SW480 (cell line): ENCODE measurements at places on chromosomes 7 and 10.

DNA sequence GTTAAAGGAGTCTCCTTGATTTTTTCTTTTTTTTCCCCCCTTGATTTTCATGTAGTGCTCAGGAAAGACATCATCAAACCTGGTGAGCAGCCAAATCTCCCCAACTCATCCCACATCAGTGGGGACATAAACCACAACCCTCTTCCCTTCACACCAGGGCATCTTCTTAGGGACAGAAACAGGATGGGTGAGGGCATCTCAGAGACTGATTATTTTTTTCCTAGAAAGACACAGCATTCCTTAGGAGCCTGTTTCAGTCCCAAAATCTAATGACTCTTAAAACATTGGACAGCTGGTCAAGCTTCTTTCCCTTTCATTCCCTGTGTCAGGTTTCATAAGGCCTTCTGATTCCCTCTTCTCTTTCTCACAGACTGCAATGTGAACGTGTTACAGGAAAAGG, 31.5 kb upstream of the GSAP start:
- DNase-seq, result no peak

DNA sequence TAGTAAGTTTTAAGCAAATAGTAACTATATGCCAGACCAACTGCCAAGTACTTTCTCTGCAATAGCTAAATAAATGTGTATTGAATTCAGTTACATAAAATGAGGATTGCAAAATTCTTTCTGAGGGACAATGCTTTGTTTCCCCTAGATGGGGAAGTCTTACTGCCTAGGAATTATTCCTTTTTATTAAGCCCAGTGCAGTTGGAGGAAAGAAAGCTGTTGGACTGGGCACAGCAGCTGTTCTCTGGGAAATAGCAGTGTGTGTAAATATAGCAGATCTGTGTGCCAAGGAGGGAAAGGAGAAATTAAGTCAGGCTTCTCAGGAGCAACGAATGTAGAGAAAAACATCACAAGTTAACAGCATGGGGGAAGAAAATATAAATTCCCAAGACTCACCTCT, 77.1 kb downstream of the SEC23IP start:
- no peak for DNase-seq

GRCh38 chr7:36630112-36630650, 94.1 kb downstream of the AOAH start:
- no peak for DNase-seq

DNA sequence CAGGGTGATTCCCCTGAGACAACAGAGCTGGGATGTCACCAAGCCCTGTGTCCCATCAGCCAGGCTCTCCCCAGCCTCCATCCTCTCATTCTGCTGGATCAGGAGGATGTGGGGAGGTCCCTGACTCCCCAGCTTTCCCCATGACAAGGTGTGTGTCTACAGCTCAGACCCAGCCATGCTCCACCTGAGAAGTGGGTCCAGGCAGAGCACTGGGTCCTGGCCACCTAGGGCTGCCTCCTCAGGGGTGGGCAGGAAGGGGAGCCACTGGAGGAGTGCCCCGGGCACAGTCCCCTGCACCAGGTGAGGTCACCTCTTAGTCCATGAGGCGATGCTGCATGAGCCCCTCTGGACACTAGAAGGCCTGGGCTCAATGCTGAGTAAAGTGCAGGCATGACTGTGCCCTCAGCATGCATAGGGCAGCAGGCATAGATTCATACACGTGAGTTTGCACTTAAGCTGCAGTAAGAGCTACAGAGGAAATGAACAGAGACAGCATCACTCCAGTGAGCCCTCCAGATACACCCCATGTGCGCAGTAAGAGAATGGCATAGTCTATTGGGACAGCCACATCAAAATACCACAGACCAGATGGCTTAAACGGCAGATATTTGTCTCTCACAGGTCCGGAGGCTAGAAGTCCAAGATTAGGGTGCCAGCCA, 48.3 kb downstream of the ALOX5 start:
- DNase-seq, result no peak

- DNase-seq, result no peak
Observed at GRCh38 chr7:50577569-50577968, 12.4 kb upstream of the DDC start.

DNA sequence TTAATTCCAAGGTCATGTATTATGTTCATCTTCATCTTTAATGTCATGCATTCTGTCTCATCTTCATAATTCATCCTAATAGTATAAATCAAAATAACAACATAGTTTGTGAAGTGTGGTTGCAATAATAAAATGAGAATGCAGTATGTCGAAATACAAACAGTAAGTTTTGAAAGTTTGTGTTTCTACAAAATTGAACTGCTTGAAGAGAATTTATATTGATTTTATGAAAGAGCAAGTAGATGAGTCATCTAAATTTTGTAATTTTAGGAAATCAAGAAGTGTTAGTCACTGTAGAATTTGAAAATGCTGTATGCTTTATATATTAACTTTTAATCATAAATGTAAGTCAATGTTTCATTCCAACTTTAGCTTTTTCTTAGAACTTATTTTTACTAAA, 190.5 kb upstream of the PPP1R3A start:
- no peak for DNase-seq

- DNase-seq, result no peak
Observed at GRCh38 chr10:84525120-84525806, 196.9 kb downstream of the CCSER2 start.

DNA sequence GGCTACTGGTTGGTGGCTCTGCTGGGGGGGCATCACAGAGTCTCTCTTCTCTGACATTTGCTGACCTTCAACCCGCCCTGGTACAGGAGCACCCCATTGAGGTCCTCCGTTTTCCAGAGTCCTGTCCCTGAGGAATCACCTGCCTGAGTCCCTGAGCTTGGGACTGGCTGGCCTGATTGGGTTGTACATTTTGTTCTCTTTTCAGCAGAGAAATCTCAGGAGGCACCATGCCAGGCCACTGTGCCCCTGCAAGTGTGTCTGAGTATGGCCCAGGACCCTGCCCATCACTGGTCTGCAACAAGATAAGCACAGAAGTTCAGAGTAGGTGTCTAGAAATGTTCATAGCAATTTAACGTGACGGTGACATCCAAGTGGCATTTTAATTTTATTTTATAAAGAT, 131.2 kb downstream of the CUX1 start:
- no peak for DNase-seq

DNA sequence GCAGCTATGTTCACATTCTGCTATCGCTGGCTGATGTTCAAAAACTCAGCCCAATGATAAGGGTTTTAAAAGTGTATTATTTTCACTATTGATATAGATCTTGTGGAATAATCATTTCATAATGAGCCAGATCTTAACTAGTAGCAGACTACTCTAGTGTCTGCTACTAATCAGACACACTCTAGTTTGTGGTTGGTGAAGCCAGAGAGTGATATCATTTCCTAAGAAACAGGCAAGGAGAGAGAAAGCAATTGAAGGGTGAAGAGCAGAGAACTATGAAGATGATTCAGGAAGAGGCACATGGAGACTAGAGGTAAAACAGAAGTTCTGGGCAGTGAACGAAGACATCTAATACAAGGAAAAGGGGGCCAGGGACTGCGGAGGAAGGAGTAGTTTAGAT, 58.2 kb upstream of the BET1 start:
- no peak for DNase-seq

- no peak for DNase-seq
Observed at GRCh38 chr7:22470981-22471380, 29.0 kb downstream of the STEAP1B start.

- DNase-seq, result no peak
Observed at GRCh38 chr7:120521761-120522737, 249.1 kb downstream of the KCND2 start.

GRCh38 chr7:7157177-7157886, 25.0 kb upstream of the C1GALT1 start:
- peak; percentile 93 for DNase-seq

DNA sequence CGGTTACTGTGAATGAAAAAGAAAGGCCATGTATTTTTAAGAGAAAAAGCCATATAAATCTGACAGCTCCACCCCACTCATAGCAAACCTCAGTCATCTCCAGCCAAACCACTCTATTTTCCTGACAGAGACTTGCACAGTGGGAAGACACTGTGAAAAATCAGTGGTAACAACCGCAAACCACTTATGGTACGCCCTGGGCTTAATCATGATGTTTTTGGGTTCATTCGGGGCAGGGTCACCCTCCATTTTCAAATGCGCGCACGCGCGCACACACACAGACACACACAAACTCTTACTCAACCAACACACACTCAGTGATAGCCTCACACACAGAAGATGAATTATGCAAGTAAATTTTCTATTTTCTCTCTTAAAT, 82.1 kb upstream of the HPS1 start:
- no peak for DNase-seq

DNA sequence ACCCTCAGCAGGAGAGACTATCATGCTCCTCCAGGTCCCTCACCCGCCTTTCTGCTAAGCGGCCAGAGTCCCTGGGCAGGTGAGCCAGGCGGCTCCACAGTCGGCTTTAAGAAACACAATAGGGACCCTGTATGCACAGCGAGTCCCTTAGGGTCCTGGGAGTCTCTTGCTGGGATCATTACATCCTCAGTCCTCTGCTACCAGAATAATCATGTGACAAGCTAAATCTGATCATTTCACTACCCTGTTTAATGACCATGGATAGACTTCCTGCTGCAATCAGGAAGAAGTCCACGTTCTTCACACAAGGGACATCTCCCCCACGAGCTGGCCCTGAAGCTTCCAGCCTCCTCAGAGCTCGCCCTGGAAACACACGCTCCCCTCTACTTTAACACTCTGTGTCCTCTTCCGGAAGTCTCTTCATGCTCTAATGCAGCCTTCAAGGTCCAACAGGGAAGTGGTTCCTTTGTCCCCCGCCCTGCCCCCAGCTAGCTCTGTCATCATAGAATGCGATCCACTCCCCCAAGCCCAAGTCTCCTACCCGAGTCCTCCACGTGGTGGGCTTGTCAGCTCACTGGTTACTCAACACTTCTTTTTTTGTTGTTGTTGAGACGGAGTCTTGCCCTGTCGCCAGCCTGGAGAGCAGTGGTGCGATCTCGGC, 101.5 kb downstream of the RNF216 start:
- no peak for DNase-seq

GRCh38 chr7:600149-601035, 80.7 kb upstream of the PDGFA start:
- no peak for DNase-seq

DNA sequence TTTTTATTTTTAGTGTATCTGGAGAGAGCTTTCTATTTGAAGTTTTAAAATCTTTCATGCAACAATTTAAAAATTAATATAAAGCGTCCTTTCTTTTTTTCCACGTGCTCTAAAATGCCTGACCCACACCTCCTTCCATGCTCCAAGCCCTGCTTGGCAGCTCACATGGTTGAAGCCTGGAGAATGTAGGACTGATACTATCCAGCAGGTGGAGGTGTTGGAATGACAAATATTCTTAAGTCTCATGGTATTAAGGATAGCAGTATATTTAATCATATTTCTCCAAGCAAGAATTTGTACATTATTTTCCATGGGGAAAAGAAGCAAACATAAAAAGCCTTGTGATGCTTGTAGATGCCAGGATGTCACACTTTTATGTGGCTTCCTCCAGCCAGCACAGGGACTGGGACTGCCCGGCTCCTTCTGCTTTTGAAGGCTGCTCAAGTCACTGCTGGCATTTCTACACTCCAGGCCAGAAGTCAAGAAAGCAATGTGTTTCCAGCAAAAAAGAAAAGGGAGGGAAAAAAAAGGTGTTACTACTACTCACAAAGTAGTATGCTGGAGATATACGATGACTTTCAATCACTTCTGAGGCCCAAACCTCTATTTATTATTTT, 49.7 kb downstream of the BZW2 start:
- DNase-seq, result peak; percentile 46

DNA sequence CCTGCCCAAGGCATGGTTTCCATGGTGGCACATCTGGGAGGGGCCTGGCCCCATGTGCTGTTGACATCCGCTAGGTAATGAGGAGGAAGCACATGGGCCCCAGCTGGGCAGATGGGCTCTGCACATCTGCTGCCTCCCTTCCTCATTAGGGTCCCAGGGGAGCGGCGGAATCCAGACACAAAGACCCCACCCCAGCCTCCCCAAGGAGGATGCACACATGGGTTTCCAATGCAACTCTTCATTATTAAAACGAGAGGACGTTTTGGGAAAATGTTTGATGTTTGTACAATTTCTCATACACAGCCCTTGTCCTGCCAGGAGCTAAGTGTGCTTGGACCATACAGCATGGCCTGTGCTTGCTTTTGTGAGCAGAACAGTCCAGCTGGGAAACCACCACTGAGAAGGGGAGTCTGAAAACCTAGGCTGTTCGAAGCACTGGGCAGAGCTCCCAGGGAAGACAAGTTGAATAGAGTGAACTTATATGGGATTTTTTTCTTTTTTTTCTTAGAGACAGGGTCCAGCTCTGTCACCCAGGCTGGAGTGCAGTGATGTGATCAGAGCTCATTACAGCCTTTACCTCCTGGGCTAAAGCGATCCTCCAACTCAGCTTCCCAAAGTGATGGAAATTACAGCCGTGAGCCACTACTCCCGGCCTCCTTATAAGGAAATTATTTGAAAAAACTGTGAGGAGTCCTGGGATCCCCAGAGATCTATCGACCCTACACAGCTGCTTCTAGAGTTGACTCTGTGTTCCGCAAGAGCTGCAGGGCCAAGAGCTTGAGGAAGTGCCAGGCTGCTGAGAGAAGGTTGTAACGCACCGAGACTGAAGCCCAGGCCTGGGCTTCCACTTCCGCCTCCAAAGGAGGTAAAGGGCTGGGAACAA, 23.4 kb downstream of the FAM107B start:
- DNase-seq, result no peak

DNA sequence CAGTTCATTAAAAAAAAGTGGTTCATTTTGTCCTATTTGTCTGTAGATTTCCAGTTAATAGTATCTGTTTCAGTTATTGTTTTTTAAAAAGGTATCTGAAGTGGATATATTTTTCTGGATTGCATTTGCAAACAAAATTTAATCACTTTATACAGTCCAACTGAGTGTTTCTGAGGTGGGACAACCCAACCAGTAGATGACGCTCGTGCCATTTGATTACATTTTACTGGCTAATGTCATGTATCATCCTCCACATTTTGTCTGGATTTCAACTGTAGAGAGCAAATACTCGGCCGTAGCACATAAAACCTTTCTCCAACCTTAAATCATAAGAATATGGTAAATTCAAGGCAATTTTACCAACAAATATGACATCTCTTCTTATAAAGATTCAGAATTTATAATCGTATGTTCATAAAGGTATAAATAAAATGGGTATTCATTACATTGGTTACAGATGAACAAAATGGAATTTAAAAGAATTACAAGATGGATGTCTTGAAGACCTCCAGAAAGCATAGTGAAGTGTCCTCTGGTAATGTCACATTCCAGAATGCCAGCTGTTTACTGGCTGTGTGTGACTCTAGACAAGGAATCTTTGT, 789.0 kb downstream of the PHTF2 start:
- peak; percentile 59 for DNase-seq

- no peak for DNase-seq
Observed at GRCh38 chr10:104441329-104442000, 87.8 kb downstream of the CFAP58 start.

- DNase-seq, result no peak
Observed at GRCh38 chr7:101166909-101167644, 1.7 kb upstream of the VGF start.
